ENCODE measurements at places on chromosomes 5 and 9.

DNA sequence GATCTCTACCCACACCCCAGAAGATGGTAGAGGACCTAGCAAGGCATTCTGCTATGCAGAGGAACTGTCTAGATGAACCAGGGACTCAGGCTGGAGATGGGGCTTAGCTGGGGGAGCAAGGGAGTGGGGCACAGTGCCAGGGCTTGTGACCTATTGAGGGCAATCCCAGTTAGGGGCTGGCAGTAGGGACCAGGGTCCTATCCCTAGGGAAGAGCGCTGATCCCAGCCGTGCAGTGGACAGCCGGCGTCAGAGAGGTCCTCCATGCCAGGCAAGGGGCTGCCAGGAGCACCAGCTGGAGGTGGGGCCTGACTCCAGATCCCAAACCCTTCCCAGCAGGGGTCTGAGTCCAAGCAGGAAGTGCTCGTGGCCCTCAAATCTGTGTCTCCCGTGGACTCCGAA is 52.7 kb upstream of the NEURL1B start:
- DNase-seq, result no peak

DNA sequence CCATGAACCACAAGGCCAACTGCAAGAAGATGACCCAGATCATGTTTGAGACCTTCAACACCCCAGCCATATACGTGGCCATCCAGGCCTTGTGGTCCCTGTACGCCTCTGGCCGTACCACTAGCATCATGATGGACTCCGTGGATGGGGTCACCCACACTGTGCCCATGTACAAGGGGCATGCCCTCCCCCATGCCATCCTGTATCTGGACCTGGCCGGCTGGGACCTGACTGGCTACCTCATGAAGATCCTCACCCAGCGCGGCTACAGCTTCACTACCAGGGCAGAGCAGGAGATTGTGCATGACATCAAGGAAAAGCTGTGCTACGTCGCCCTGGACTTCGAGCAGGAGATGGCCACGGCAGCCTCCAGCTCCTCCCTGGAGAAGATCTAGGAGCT is 153.7 kb downstream of the CAVIN4 start:
- DNase-seq, result no peak

- DNase-seq, result no peak
Measured at GRCh38 chr9:2697492-2697891, 19.8 kb upstream of the KCNV2 start.

GRCh38 chr5:142262683-142263082 is 62.1 kb downstream of the SPRY4 start:
- no peak for DNase-seq

- no peak for DNase-seq
Measured at GRCh38 chr5:96932026-96932425, 3.9 kb upstream of the LNPEP start.

DNA sequence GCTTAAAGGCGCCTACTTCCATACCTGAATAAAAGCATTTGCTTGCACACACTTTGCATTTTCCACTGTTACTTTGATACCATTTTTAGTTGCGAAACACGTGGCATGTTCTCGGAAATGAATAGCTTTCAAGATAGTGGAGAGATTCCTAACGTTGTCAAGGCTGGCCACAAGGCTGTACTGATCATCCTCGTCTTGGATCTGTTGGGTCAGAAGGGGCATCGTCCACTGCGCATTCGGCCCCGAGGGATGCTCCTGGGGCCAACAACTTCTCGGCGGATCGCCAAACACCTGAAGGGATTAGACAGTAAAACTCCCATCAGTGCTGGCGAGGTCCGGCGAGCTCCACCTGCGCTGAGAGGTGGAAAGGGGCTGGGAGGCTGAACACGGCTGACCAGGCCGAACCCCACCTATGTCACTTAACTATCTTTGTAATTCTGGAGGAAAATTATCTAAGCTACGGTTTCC is 599 bp downstream of the RAD1 start:
- DNase-seq, result no peak

GRCh38 chr5:16467363-16468219 is 2.0 kb upstream of the ZNF622 start:
- DNase-seq, result no peak

DNA sequence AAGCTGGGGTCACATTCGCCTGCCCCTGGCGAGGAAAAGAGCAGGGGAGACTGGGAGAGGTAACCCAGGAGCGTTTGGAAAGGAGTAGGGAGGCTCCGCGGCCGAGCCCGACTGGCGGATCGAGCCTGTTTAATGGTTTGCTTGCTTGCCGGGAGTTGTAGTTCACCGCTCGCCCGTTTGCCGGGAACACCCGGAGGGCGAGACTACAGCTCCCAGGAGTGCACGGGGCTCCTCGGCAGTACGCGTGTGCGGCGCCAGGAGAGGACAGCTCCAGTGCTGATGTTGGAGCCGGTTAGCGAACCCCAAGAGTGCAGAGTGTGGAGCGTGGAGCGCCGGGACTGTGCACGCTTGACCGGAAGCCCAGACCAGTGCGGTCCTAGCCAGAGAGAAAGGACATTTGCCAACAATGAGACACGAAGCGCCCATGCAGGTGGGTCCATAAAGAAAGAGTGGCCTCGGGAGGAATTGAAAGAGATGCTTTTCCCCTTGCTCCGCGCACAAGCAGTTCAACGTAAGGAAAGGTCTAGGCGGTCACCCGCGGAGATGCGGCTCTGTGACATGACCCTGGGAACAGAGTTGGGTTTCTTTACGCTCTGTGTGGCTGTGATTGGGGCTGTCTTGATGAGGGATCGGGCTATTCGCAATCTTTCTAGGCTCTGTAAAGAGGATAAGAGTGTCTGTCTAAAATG is at the start of gene RAB3C:
Gene RAB3C, plus strand, starts transcription at position 273 of the 689 bp plus-strand sequence. Its CDS starts 134 bp downstream, at position 407.
- peak; percentile 47 for DNase-seq

DNA sequence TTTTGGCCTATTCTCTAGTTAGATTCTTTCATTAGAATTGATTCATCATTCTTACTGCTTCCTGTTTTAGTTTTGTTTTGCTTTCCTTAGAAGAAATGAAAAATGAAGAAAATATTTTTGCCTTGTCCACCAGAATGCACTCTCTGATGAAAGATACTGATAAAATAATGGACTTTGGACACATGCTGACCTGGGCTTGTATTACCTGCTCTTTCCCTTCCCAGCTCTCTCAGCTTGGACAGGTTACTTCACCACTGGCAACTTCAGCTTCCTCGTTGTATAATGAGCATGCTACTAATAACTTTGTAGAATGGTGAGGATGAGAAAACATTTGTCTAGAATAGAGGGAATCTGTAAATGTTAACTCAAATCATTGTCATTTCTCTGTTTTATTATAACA is 1468.1 kb upstream of the WWC1 start:
- DNase-seq, result no peak

DNA sequence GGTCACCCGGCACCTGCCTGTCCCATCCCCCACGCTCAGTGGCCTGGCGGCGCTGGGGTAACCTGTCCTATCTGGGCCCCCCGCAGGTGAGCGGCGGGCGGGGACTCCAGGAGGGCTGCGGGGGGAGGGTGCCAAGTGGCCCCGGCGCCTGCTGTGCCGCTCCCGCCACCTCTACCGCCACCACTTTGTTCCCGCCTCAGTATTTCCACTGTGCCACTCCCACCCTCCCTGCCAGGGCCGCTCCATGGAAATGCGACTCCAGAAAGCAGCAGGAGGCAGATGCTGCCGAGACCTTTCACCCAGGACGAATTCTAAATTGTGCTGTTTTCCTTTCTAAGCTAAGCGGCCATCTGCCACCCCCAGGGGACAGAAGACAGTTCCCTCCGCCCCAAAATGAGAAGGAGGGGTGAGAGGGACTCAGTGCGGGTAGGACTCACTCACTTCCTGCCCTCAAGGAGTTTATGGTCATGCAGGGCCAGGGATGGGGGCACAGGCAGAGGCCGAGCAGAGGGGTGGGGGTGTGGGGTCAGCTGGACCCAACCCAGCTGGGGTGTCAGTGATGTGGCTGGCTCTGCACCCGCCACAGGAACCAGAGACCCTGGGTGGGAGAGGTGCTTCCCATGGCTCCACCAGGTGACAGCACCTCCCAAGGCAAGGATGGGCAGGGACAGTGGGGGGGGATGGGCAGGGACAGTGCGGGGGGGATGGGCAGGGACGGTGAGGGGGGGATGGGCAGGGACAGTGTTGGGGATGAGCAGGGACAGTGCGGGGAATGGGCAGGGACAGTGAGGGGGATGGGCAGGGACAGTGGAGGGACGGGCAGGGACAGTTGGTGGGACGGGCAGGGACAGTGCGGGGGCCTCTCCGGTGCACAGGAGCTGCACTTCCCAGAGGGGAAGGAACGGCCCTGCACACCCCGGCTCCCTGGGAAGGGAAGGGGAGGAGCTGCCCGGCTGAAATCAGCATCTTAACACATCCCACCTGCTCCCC is 17.8 kb downstream of the NOTCH1 start:
- DNase-seq, result no peak

GRCh38 chr5:79329453-79329852 is 93.5 kb downstream of the JMY start:
- no peak for DNase-seq

- no peak for DNase-seq
Measured at GRCh38 chr5:22887566-22887965, 34.4 kb upstream of the CDH12 start.

- no peak for DNase-seq
Measured at GRCh38 chr5:33852837-33853236, 39.0 kb downstream of the ADAMTS12 start.

- DNase-seq, result no peak
Measured at GRCh38 chr5:181218795-181219124, 4.3 kb upstream of the TRIM41 start.

DNA sequence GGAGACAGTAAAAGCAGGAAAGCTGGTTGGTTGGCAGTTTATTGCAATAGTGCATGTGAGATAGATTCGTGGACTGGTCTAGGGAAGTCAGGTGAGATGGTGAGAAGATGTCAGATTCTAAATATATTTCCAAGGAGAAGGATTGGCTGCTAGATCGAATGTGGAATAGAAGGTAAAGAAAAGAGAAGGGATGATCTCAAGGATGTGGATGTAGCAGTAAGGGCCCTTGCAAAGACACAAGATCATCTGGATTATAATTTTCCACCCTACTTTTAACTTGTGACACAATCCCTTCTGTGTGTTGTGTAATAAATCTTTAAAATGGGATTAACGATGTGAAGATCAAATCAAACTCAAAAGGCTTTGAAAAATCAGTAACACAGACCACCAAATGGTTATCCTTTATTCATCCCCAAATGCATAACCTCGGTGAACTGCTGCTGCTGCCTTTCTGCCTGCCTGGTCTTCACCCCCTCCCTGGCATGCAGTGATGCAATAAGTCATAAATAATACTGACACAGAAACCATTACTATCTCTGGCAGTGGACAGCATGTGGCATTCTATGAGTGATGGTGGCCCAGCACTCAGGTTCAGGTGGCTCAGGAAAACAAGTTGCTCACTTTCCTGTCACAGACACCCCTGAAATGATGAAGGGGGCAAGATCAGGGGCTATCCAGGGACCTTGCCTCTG is 178.4 kb downstream of the FAM114A2 start:
- no peak for DNase-seq

DNA sequence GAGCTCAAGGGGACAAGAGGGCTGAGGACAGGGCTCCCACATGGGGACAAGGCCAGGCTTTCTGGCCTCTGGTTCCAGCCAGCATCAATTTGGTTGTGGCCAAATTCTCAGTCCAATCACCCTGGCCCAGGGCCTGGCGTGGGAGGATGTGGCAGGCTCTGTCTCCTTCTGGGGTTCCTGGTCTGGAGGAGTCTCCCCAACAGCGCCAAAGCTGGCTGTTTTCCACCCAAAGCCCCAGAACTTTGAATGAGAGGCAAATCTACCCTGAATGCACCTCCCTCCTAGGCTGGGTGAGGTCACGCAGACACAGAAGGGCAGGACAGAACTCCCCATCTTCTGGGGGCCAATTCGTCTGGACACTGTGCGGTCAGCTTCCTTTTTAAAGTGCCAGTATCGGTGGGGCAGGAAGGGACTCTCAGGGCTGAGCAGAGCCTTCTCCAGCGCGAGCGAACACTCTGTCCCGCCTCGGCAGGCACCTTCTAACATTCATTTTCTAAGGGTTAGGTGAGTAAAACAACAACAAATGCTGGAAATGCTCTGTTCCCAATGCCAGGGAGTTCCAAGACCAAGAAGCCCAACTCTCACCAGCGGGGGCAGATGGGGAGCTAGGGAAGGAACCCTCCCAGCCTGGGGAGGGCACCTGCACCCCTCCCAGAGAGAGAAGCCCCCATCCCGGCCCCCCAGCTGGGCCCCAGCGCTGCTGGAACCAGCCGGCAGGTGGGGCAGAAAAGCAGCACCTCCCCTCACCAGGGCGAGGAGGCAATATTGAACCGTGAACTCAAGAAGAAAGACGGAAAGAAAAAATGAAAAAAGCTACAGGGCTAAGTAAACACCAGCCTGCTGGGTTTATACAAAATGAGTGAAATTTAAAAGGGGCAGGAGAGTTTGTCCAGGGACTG is 3.7 kb upstream of the DPM2 start:
- DNase-seq, result no peak

DNA sequence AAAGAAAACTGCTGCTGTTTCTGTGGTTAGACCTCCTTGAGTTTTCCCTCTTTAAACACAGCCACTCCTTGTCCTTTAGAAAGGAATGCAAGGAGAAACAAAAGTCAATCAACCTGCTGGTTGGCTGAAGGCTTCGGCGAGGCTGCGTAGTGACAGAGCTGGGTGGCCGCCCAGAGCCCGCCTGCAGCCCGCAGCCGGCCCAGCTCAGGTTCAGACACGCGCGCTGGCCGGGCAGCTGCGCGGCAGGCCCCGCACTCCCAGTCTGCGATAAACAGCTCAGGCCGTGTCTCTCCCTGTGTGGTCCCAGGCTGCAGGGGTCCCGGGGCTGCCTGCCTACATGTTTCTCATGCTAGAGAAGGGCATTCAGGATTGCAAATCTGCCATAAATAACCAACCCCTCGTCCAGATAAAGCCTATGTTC is 115.4 kb downstream of the HSD17B3 start:
- DNase-seq, result no peak

DNA sequence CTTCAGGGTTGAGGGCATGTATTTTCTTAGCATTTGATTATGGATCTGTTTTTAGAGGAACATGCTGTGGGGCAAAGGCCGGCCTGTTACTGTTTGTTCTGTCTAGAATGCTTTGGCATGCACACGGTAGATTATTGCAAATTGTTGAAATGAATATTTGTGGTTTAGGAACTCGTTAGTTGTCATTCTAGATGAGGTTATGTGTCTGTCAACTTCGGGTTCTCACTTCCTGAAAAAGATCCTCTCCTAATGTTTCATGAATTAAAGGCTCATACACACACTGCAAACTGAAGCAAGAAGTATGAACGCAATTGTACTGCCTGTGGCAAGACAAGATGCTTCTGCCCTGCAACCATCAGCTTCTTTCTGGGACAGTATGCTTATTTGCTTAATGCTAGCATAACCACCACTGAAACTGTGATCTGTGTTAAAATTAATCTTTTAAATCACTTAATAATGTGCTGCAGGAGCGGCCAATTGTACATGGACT is 99.6 kb downstream of the BASP1 start:
- DNase-seq, result no peak

GRCh38 chr5:111747337-111747736 is 9.7 kb downstream of the NREP start:
- DNase-seq, result no peak

- no peak for DNase-seq
Measured at GRCh38 chr5:35342664-35343063, 112.4 kb upstream of the PRLR start.

- no peak for DNase-seq
Measured at GRCh38 chr9:109242741-109243140, 75.7 kb upstream of the FRRS1L start.

Data from CD8-positive, alpha-beta T cell (primary cell).